ENCODE measurements at places on chromosomes 2 and 18.

- no peak for DNase-seq
These were observed 35.6 kb downstream of the BMP10 start for GRCh38 chr2:68835621-68836020.

DNA sequence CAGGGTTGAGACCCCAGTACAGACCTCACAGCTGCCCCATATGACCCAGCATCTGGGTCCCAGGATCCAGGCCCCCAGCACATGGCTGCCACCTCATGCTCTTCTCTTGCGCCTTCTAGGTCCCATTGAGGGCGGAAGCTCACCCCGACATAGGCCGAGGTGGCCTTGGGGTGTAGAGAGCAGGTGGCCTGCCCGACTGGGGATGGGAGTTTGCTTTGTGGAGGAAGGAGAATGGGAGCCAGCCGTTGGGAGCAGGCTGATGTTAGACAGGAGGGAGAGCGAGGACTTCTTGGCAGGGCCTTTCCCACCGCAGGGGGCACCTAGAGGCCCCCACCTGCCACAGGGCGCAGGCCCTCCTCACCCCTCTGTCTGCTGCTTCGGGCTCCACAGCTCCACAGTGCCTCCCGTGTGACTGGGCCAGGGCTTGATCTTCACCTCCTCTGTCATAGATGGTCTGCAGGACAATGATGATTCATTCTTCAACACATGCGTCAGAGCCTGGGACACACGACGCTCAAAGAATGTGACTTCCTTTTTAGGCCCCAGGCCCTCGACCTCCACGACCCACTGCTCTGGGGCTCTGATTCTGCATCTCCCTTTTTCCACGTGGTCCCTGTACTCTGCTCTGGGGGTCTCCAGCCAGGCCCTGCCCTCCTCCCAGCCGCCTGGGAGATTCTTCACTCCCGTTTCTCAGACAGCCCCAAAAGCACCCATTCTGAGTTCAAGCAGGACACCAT, 86.6 kb upstream of the ODC1 start:
- DNase-seq = peak; percentile 74

DNA sequence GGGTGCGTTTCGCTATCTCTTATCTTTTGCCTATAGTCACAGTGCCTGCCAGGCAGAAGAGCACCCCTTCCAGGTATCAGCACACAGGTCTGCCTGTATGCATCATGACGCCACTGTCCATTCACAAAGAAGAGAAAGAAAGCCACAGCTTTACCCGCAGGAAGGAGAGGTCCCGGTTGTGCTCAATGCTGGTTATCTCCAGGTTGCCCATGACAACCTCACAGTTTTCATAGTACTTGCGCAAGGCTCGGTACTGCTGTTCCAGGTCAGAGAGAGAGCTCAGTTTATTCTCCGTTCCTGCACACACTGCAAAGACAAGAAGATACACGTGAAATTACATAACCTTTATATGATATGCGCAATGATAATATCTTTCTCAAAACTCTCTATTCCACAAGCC, 414.0 kb downstream of the ERBB4 start:
- peak; percentile 52 for DNase-seq

- no peak for DNase-seq
These were observed 65.7 kb downstream of the MCFD2 start for GRCh38 chr2:46849721-46850556.
